Stimulated activated CD4-positive, alpha-beta T cell treated with anti-CD3 and anti-CD28 coated beads, Interleukin-4, amount 100 ng/mL, for 24 hours (primary cell): ENCODE measurements at places on chromosomes 13 and 19.

- DNase-seq = no peak
Observed at GRCh38 chr13:29170436-29171082, 350.4 kb downstream of the MTUS2 start.

GRCh38 chr13:57680609-57681008 lies 49.1 kb downstream of the PCDH17 start:
- DNase-seq = no peak

- peak; percentile 82 for DNase-seq
Observed at GRCh38 chr19:14090509-14091080, at the start of gene SAMD1. SAMD1 (minus strand) TSS chr19:14090751.

GRCh38 chr13:114303700-114304327 lies 10.5 kb upstream of the CHAMP1 start:
- no peak for DNase-seq

- no peak for DNase-seq
Observed at GRCh38 chr13:26021956-26022355, 29.9 kb downstream of the SHISA2 start.

DNA sequence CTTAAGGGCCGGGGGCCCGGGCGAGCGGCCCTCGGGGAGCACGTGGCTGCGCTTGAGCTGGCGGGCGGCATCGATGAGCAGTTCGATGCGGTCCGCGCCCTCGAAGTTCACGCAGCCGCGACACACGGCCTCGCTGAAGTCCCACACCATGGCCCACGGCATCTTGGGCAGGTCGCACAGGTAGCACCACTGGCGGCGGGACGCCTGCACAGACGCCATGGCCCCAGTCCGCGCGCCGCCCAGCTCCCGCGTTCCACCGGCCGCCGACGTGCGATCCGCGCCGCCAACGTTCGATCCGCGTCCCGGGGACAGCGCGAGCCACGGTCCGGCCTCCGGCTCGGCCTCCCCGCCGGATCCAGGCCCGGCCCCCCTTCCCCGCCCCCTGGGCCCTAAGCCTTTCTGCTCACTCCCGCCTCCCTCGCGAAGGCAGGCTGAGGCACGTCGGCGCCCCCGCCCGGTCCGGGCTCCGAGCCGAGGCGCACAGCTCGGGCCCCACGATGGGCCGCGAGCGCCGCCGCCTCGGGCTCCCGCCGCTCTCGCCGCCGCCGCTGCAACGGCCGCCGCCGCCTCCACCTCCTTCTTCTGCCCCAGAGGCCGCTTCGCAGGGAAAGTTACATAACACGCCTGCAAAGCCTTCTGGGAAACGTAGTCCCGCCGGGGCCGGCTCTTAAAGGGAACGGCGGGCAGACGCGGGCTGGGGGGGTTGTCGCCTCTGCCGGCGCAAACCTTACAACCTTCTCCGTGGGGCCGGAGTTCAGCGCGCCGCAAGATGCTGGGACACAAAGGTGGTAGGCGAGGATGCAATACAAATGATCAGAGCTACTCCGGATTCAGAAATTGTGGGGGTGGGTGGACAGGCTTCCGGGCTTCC lies at the start of gene IRF2BP1:
Gene IRF2BP1 (minus strand): TSS at position 586 of the 871 bp plus-strand sequence. CDS start 367 bp downstream, at position 219.
- peak; percentile 90 for DNase-seq

DNA sequence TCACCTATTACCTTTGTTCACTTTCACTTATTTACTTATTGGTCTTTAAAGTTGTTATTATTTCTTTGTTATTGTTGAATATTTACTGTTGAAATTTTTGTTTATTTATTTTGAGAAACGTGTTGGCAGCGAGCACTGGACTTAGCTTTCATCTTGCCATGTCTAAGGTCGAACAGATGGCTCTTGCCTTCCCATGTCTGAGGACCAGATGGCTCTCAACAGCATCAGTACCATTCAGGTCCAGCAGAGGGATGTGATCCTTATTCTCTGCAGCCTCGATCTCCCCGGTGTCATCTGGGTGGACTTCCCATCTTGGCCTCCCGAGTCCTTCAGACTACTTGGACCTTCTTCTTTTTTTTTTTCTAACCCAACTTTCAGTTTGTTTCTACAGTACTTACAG lies 1437.6 kb downstream of the UQCRFS1 start:
- no peak for DNase-seq

- no peak for DNase-seq
Observed at GRCh38 chr13:79710376-79710775, 229.4 kb downstream of the NDFIP2 start.

DNA sequence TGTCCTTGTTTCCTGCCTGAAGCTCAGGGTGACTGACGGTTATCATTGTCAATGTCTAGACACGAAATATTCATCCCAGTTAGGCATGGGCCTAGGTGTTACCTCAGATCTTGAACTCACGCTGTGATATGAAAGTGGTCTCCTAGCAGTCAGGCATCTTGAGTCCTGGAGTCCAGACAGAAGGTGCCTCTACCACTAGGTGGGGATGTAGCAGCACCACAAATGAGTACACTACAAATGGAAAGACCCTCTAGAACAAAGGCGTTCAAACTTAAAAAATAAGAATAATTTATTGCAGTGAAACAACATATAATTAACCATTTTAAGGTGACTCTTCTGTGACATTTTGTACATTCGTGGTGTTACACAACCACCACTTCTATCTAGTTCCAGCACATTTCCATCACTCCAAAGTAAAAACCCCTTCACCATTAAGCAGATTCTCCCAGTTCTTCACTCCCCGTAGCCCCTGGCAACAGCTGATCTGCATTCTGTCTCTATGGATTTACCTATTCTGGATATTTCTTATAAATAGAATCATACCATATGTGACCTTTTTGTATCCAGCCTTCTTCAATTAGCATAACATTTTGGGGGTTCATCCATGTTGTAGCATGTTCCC lies 11.9 kb upstream of the FRY start:
- peak; percentile 10 for DNase-seq

GRCh38 chr13:23470790-23471614 lies 37.5 kb upstream of the SACS start:
- no peak for DNase-seq

- no peak for DNase-seq
Observed at GRCh38 chr13:33274264-33274663, 11.3 kb downstream of the STARD13 start.

DNA sequence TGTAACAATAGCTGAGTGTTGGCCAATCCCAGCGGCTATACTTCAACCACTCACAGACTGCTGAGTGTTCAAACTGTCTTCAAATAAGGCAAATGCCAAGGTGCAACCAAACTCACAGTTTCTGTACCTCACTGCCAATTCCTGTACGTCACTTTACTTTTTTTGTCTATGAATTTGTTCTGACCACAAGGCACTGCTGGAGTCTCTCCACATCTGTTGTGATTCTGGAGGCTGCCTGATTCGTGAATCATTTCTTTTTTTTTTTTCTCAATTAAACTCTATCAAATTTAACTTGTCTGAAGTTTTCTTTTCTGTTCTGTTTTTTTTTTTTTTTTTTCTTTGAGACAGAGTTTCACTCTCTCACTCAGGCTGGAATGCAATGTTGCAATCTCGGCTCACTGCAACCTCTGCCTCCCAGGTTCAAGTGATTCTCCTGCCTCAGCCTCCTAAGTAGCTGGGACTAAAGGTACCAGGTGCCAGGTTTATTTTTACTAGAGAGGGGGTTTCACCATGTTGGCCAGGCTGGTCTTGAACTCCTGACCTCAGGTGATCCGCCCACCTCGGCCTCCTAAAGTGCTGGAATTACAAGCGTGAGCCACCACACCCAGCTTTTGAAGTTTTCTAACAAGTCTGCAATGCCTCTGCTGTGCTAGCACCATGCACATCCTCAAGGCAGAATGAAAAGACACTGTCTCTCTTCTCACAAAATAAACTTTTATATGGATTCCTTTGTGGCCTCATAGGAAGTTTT lies 401.7 kb downstream of the IRS2 start:
- DNase-seq = no peak

GRCh38 chr13:50417597-50417996 lies 402.4 kb downstream of the KCNRG start:
- no peak for DNase-seq

- DNase-seq = no peak
Observed at GRCh38 chr13:35501661-35502235, 25.3 kb upstream of the MAB21L1 start.

- DNase-seq = peak; percentile 65
Observed at GRCh38 chr19:3343619-3344502, 22.5 kb upstream of the NFIC start.

GRCh38 chr19:40612831-40613689 lies 11.9 kb downstream of the LTBP4 start:
- peak; percentile 82 for DNase-seq

DNA sequence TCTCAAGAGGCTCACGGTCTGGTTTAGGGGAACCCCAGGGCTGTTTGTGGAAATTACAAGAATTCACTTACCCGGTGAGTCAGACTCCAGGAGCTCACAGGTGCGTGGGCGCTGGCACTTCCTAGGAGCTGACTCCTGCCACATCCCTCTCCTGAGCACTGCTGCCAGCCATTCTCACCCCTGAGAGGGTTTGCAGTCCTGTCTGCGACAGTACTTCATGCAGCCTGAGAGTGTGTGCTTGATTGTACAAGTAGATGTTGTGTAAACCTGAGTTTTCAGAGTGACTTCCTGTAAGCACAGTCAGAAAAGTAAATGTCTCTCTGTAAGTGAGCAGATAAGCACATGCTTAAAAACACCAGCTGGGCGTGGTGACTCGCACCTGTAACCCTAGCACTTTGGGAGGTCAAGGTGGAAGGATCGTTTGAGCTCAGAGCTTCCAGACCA lies 8.1 kb downstream of the MRPL4 start:
- peak; percentile 72 for DNase-seq

- no peak for DNase-seq
Observed at GRCh38 chr13:26025196-26025595, 26.6 kb downstream of the SHISA2 start.

DNA sequence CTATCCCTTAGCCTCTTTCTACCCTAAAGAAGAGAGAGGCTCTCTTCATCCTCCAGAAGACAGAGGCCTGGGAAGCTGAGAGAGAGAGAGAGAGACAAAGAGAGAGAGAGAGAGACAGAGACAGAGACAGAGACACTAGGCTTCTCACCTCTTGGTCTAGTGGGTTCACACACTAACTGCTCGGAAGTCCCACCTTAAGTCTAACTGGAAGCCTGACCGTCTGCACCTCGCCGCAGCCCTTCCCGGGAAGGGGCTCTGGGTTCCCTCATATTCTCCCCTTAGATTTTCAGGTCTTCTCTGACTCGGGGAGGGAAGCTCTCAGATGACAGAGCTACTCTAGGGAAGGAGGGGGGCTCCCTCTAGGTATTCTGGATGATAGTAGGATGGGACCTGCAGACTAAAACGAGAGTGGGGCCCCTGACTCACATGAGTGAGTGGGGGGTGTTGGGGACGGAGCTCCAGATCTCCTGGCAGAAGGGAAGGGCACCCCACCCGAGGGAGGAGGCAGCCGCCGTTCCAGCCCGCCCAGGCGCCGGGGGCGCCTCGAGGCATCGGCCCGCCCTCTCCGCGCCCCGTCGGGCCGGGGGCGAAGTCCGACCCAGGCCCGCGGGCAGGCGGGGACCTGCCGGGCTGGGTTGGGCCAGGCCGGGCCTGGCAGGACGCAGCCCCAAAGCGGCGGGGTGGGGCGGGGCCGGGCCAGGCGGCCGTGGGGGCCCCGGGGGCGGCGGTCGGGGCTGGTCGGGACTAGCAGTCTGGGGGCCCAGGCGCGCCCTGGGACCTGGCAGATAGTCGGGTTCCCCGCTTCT lies 2.0 kb upstream of the JUNB start:
- peak; percentile 53 for DNase-seq

GRCh38 chr19:1009041-1009980 lies 9.1 kb downstream of the GRIN3B start:
- DNase-seq = no peak

GRCh38 chr19:40585241-40585981 lies 8.7 kb downstream of the SHKBP1 start:
- no peak for DNase-seq

GRCh38 chr19:14091081-14091812 lies 696 bp upstream of the SAMD1 start:
- DNase-seq = peak; percentile 61

DNA sequence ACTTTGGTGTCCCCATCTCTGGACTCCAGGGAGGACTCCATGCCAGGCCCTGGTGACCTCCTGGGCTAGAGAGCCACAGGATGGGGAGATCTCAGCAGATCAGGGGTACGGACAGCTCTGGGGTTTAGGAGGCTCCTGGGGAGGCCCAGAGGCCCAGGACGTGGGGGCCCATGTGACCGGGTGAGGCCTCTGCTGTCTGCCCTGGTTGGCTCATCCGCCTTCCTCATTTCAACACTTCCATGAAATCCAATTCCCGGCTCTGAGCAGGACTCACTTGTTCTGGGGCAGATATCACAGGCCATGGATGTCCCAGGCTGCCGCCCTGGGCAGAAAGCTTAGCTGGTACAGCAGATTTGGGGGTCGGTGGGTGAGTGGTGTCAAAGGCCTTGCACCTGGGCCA lies 1.1 kb upstream of the PRAM1 start:
- no peak for DNase-seq

DNA sequence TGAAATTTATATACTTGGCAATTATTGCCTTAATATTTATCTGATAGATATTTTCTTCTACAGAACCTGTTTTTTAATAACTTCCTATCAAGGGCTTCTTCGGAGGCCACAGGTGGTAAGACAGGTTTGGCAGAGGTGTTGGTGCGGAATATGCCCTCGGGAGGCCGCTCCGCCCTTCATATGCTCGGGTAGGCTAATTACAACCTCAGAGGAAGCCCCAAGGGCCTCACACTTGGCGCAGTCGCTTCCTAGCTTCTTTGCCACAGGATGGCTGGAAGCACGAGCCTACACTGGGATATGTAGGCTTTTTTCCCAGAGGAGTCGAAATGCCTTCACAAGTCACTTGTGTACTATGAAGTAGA lies 68.8 kb downstream of the LMO7 start:
- no peak for DNase-seq

DNA sequence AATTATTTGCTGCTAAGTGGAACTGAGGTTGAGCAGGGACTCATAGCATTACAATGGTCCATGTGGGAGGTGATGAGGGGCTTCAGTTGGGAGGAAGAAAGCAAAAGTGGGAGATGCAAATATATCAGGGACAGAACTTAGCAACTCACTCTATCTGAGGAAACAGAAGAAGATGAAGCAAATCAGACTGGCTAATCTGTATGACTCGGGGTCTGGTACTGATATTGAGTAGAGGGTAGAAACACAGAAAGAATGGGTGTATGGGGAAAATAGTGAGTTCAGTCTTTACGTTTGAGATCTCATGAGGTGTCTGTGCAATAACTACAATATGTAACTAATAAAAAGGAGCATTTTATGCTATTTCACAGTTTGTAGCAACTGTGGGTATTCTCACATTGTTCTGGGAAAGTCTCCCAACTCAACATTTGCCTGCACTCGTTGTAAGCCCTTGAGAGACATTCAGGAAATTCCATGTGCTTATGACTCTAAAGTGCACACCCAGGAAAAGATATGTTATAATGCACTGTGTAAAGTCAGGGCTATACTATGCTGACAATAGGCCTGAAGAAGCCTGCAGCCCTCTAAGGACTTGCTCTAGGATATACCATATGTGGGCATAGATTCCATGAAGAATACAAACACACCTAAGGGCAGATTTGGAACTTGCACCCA lies 183.5 kb downstream of the SPRY2 start:
- no peak for DNase-seq

DNA sequence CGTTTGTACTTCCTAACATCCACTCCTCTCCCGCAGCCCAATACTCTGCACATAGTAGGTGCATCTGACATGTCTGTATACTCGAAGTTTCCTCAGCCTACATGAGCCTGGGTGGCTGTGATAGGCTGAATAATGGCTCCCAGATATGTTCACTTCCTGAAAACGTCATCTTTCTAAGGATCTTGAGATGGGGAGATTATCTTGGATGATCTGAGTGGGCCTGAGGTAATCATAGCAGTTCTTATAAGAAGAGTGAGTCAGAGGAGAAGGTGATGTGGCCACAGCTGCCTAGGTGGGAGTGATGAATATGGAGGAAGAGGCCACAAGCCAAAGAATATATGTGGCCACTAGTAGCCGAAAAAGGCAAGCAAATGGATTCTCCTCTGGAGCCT lies 84.2 kb downstream of the AKAP11 start:
- peak; percentile 26 for DNase-seq
